Pericardium fibroblast (primary cell): ENCODE measurements at places on chromosomes 6 and 20. TPM values are rescaled to one million over a fixed set of nuclear protein-coding genes. Genes with fewer than 3 reads are reported as not detected.

Gene TBXT
- total RNA-seq, result not detected in 2 replicates

Gene FAXC
- 0.26 and 0.58 TPM in 2 replicates for total RNA-seq

Gene C4A
- 6.9 and 30.7 TPM in 2 replicates for total RNA-seq

Gene RNF217
- 6.6 and 7.6 TPM in 2 replicates for total RNA-seq

Gene BHLHE23
- not detected in 2 replicates for total RNA-seq

Gene PLA2G7
- total RNA-seq, result 0.12 TPM in 1 of 2 replicates, not detected in the other
